Fibroblast of gingiva (primary cell): ENCODE measurements at places on chromosomes 12 and 14.

DNA sequence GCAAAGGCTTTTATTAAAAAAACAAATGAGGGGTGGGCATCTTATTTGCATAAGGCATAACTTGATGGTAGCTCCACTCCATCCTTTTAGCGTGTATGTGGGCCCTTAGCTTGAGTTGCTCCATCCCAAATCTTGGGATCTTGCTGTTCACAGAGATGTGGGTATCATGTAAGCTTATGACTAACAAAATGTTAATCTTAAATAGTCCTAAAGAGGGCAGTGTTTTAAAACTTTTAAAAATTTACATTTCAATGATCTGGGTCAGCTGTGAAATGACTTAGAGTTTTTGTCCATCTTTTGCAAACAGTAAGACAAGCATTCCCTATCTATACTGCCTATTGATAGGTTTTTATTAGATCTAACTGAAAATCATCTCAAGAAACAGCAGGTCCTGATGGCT lies 86.0 kb downstream of the SLCO1A2 start:
- no peak for DNase-seq

- no peak for DNase-seq
Measured at GRCh38 chr12:112844814-112845565, 53.4 kb downstream of the RPH3A start.

DNA sequence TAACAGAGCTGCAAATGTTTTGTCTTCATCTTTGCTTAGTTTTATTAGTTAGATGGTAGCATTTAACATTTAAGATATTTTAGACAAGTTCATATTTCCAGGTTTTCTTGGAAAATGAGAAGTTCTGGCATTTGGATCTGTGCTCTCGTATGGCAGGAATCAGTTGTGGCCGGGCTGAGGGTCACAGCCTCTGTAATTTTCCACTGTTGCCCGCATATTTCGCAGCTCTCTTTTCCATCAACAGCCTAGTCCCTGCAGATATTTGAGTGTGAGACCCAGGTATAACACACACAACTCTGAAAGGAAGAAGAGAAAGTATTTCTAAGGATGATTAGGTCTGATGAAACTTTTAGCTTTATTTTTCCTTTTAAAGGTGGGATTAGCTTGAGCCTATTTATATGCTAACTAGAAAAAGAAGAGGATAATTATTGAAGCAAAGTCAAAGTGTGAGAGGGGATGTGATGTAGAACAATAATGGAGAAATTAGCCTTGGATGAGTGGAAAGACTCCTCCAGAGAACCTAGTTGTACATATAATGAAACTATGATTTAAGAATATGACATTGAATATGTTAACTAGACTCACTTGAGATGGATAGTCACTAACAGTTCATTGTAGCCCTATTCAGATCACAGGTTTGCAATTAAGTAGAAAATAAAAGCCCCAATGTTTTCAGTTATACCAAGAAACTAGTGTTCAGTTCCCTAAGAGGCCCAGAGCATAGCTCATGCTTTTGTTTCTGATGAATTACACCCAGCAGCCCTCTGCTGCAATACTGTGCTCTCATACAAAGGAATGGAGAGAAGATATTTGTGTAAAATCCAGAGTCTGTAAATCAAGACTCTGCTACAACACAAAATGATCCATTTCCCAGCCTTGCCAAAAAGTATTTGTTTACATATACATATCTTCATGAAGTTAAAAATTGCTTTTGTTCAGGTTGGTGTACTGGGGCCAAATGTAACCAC lies 158.4 kb downstream of the C12orf50 start:
- peak; percentile 3 for DNase-seq

GRCh38 chr12:114090211-114090610 lies 124.1 kb upstream of the RBM19 start:
- DNase-seq: no peak

DNA sequence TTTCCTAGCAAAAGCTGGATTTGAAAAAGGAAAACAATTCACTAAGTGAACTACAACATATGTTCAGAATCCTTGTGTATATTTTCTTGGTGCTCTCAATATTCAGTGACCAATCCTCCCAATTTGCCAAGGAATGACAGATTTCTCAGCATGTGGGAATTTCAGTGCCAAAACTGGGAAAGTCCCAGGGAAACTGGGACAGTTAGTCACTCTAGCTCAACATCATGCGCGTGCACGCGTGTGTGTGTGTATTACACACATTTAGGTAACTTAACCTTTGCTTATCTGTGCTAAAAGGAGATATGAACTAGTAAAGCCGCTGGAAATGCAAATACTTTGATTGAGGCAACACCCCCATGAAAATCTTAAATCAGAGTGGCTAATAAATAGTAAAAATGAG lies 26.1 kb upstream of the SLC6A13 start:
- peak; percentile 68 for DNase-seq

DNA sequence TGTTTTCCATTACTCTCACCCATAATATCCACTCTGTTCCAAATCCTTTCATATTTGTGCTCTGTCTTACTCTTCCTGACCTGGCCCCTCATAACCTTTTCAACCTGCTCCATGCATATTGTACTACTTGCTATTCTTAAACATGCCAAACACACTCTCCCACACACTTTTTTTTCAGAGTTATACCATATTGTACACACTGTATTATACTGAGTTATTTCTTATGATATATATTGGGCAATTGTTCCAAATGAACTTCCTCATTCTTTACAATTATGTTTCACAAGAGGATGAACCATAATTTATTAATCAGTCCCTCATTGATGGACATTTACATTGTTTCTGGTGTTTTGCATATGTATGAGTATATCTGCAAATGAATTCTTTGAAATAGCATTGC lies 18.5 kb downstream of the ATL1 start:
- DNase-seq: no peak

DNA sequence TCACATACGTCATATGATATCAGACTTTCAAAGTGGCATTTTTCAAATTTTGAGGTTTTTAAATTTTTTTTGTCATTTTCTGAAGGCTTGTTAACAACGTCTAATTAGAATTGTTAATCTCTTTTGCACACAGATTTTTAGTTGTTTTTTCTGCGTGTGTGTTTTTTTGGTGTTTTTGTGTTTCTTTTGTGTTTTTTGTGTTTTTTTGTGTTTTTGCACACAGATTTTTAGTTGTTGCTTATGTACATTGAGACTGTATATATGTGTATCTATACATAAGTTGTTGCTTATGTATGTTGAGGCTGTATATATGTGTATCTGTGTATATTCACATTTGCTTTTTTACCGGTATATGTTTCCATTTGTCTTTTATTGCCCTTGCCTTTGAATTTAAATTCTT lies 30.8 kb downstream of the ARID2 start:
- no peak for DNase-seq

DNA sequence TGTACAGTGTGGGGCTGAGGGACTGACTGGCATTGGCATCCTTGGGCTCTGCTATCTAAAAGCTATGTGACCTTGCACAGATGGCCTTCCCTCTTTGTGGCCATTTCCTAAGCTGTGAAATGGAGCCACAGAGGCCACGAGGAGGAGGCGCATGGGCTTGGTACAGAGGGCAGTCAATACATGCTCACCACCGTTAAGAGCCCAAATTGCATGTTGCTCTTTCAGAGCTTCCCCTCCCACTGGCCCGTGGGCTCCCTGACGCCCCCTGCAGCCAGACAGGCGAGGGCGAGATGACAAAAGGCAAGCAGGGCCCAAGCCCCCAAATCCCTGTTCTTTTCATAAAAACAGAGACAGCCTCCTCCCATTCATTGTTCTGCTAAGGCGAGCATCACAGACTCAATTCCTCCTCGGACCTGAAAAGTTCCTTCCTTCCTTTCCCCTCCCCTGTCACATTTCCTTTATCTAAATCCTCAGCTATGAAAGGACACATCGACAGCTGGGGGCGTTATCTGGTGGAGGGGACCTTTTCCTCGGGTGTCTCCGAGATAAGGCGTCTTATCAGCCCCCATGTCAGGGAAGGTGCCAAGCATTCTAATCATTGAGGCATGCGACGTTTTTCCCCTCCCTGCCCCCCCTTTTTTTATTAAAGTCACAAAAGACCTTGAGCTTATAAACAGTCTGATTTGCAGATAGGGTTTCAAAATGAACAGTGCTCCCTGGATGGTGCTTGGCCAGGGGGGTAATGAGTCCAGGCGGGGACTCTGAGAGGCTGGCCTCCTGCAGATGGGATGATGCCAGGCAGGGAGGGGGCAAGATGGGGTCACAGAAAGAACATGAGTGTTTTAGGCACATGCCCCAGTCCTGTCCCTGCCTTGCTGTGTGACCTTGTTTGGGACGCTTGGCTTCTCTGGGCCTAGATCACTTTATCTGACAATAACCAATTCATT lies 26.4 kb downstream of the FAM222A start:
- DNase-seq: no peak

DNA sequence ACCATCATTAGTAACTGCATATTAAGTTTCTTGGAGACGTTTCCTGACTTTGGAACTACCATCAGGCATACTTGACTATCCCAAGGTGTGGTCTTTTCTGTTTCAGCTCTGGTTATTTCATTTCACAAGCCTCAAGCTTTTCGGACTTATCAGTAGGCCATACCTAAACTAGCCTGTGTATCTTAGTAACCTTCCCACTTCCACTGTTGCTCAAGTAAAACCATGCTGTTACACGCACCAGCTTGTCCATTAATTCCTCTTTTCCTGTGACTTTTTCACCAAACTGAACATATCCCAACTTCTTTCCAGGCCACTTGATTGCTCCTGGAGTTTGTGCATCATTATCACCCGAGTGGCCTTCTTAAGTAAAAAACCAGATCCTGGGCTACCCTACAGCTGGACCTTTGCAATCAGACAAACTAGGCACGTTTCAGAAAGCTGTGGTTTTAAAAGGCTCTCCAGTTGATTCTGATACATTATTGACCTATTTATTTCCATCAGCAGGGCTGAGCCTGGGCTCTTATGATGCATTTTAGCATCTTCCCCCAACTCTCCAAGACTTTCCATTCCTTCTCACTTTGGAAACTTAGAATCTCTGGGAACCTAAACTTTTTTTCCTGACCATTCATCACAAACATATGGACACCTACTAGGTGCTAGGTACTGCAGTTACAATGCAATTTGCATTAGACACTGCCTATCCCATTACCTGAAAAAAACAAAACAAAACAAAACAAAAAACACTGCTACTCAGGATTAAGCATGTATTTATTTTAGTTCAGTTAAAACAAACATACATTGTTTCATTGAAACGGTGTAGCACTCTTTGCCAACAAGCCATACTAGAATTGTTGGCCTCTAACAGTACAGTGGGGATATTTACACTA lies 14.9 kb downstream of the SLC38A2 start:
- DNase-seq: peak; percentile 90

DNA sequence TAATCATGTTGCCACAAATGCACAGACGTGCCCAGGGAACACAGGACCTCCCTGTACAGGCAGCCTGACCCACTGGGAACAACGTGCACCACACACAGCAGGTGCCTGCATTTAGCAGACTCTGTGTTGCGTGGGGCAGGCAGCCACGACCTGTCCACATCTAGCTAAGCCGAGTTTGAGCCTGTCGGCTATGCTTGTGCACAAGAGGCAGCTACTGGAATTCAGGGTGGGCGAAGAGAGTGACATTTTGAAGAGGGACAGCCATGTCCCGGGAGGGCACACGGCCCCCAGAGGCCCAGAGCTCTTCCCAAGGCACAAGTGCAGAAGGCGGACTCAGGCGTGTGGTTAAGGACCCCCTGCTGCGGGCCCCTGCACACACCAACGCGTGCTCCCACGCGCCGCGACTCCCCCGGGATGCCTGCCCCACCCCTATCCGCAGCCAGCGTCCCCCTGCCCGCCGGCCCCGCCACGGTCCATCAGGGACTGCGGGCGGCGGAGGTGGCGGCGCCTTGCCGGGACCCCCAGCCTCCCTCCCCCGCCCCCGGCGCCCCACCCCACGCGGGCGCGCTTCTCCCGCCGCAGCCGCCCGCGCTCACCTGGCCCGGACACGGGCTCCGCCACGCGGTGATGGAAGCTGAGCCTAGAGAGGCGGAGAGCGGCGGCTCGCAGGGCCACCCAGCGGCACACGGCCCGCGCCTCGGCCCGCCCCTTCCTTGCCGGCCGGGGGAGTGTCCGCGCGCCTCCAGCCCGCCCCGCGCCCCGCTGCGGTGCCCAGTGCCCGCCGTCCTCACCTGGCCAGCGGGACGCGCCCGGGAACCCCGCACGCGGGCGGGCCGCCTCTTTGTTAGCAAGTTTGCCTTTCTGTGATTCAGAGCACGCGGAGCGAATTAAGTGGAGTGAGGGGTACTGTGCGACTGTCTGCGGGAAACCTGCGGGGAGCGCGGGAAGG lies 125.3 kb upstream of the PRMT8 start:
- no peak for DNase-seq

DNA sequence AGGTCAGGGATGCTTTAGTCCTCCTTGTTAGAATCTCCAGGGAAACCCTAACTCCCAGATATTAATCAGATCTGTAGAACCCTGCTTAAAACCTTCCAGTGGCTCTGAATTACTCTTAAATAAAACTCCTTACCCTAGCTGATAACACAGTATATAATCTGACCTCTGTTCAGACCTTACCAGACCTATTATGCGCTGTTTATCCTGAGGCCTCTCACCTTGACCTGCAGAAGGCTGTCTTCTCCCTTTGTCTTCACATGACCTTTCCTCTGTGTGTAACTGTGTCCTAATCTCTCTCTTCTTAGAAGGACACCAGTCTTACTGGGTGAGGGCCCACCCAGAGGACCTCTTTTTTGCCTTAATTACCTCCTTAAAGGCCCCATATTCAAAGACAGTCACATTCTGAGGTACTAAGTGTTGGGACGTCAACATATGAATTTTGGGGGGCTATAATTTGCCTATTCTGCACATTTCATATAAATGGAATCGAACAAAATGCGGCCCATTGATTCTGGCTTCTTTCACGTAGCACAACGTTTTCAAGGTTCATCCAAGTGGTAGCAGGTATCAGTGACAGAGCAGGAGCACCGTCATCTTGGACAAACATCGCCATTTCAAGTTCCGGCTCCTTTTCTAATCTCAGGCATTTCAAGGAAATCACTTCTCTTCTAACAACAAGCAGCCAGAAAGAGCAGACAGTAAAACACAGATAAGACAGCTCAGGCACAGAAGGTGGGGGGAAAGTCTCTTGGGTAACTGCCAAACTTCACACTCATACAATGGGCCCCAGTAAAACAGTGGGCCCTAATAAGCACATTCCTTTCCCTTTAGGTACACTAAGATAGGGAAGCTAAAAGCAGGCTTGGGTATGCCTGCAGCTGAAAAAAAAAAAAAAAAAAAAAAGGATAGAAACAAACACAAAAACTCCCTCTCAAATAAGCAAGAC lies 200.2 kb upstream of the NUDT4 start:
- DNase-seq: no peak

DNA sequence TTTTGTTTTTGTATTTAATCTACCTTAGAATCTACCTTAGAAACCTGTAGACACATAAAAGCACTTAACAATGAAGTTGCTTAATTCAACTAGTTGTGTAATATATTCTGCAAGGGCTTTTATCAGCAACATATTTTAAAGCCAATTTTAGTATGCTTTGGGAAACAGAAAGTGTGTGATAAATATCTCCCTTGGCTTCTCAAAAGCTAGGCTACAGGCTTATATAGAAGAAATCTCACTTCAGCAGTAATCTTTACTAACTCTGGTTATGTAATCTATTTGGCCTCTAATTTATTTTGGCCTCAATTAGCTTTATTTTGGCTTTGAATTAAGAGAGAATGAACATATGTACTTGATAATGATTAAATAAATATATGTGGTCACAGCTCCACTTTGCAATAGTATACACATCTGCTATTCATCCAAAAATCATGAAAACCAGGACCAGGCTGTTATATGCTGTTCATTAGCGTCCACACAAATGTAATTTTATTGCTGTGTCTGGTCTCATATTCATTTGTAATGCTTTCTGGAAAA lies 37.2 kb downstream of the LRP6 start:
- DNase-seq: peak; percentile 57

GRCh38 chr14:22391908-22392565 lies 197.0 kb downstream of the DAD1 start:
- DNase-seq: peak; percentile 29

GRCh38 chr12:42609605-42610004 lies 20.1 kb upstream of the PRICKLE1 start:
- DNase-seq: peak; percentile 21
